Left forelimb (tissue), 1 donor: ENCODE measurements at places on chromosomes 5 and 9.
A peak's percentile ranks its signal among the peaks of the same experiment; 100 is the strongest.

DNA sequence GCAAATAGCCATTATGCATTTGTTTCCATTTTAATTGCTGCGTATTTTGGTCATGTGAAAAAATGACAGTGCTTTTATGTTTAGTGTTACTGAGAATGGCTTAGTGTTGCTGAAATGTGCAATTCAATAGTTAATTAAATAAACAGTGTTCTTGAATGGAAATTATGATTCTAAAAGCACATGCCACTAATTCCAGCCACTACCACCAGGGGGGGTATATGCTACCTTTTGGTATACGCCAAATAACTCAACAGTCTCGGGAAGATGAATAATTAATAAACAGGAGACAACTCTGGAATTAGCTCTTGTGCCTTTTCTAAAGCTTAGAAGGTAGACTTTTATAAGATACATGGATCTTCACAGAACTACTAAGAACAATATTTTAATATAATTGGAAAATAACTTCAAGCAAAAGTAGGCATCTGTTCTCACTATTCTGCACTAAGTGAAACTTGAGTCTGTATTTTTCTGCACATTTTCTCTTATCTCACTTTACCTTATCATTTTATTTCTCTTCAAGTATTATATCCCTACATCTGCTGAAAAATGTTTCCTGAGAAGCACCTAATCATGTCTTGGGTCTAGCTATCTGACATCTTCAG is 83.5 kb upstream of the MINAR2 start:
- DNase-seq = no peak

- DNase-seq = no peak
These were observed 266.0 kb downstream of the DMAC1 start for GRCh38 chr9:7533376-7534090.

DNA sequence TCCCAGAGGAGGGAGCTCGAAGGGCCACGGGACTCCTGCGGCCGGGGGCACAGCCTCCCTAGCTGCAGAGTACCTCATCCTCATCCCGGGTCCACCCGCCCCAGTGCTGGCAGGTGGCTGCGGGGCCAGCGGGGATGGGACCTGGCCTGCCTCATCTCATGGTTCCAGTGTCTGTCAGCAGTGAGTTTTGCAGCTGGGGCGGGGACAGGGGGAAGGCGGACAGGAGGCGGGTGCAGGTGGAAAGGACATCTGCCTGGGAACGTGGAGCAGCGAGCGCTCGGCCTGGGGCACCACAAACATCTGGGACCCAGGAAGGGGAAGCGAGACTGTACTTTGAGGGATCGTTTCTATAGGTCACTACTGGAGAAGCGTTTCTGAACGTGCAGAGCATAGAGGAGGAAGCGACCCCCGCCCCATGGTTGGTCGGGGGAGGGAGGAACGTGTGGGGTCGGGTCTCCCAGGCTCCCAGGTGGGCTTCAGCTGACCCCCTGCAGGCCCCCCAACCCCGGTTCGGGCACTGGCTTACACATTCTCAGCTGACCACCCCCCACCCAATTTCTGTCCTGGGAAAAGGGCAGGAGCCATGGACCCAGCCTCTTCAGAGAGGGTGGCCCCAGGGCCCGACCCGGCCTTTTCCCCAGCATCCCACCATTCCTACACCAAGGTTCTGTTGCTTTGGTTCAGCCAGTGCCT is 56.5 kb upstream of the NOTCH1 start:
- no peak for DNase-seq

DNA sequence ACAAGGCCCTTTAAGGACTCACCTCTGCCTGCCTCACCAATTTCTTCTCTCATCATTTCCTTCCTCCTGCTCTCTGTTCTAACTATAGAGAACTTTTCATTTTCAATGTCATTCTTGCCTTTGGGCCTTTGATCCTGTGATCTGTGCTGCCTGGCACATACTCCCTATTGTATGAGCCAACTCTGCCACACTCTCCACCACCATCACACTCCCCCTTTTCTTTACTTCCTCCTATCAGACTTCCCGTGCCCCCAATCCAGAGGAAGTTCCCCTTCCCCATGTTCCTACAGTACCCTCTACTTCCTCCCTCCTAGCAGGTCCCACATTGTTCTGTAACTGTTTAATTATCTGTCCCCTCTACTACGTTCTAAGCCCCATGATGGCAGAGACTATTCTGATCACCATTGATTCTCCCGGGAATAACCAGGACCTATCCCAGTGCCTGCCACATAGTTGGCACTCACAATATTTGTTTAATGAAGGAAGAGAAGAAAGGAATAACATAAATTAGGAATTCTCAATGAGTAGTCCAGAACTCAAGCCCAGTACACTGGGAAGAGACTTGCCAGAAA is 27.5 kb downstream of the ADAM19 start:
- DNase-seq = peak; percentile 26
